ENCODE measurements at places on chromosomes 3 and 15.

- DNase-seq: no peak
Observed at GRCh38 chr15:99168601-99169580, 64.0 kb downstream of the SYNM start.

DNA sequence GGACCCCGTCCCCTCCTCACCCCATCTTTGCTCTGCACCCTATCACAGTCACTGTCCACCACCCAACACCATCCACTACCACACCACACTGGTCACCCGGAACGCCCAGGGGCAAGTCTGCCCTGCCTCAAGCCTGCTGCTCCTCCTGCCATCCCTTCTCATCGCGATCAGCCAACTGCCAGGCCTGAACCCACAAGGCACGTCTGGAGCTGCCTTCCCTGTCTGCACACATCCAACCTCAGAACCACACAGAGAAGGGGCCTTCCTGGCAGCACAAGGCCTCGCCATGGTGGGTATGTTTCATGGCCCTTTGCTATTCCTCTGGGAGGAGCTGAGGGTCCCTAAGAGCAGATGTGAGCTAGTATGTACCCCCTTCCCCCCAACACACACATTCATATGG, 3.4 kb upstream of the DUSP7 start:
- DNase-seq: no peak

DNA sequence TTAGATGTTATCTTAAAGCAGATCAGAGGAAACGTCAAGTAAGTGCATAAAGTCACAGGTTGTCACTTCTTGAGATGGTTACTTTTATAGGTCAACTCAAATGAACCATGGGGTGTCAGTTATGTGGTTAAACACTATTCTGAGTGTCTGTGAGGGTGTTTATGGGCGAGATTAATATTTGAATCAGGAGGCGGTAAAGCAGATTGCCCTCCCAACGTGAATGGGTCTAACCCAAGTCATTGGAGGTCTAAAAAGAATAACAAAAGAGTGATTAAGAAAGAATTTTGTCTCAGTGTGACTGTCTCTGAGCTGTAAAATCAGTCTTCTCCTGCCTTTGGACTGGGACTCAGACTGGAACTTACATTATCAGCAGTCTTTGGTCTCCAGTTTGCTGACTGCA, 977.5 kb downstream of the NAALADL2 start:
- no peak for DNase-seq

GRCh38 chr3:127462111-127462655, 128.3 kb downstream of the TPRA1 start:
- no peak for DNase-seq

GRCh38 chr3:105365081-105365390, 1.7 kb upstream of the ALCAM start:
- no peak for DNase-seq

DNA sequence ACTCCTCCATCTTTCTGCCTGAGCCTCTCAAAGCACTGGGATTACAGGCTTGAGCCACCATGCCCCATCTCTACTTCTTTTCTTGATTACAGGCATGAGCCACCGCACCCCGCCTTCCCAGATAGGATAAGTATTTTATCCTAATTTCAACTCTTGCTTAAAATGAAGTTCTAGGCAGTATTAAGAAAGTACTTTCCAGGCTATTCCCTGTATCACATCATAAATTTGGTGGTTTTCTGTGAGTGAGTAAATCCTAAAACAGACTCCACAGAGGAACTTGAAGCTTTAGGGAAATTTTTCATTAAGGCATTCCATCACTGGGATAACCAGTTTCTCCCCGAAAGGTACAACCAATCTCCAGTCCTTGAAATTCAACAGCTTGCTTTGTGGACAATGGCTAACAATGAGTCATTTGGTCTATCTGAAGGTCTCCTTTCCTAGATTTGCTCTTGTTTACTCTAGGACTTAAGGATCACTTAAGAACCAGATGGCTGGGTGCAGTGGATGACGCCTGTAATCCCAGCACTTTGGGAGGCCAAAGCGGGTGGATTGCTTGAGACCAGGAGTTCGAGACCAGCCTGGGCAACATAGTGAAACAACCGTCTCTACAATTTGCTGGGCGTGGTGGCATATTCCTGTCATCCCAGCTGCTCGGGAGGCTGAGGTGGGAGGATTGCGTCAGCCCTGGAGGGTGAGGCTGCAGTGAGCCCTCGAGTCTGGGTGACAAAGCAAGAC, 49.7 kb upstream of the SKIL start:
- no peak for DNase-seq

GRCh38 chr3:186339180-186339918, 22.7 kb downstream of the DGKG start:
- DNase-seq: no peak

- DNase-seq: no peak
Observed at GRCh38 chr15:89034305-89034704, 54.0 kb upstream of the ABHD2 start.
